ENCODE measurements at places on chromosomes 3 and 15. TPM values are rescaled to one million over a fixed set of nuclear protein-coding genes. Genes with fewer than 3 reads are reported as not detected.

TRPM1 gene
- total RNA-seq, result 0.05 TPM

FETUB gene
- 0.45 TPM for total RNA-seq

FOXP1 gene
- total RNA-seq, result 10.3 TPM

EFCC1 gene
- total RNA-seq, result 0.29 TPM

IGDCC3 gene
- total RNA-seq, result 0.10 TPM

FOXL2NB gene
- total RNA-seq, result 2.3 TPM

MYO5A gene
- 33.4 TPM for total RNA-seq

LIPH gene
- 0.52 TPM for total RNA-seq

RTP3 gene
- not detected for total RNA-seq

DNA sequence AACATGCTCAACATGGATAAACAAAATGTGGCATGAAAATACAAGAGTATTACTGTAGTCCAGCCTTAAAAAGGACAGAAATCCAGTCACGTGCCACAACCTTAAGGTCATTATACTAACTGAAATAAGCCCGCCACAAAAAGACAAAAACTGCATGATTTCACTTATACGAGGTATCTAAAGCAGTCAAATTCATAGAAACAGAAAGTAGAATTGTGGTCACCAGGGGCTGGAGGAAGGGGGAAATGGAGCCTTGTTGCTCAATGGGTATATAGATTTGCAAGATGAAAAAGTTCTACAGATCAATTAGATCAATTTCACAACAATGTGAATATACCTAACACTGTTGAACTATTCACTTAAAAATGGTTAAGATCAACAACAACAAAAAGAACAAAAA, 7.4 kb downstream of the GLB1 start:
- DNase-seq, result no peak

- DNase-seq, result no peak
Observed at GRCh38 chr3:71562938-71563337, 20.6 kb downstream of the FOXP1 start.

GRCh38 chr3:126431103-126431534, 36.4 kb downstream of the CFAP100 start:
- no peak for DNase-seq

DNA sequence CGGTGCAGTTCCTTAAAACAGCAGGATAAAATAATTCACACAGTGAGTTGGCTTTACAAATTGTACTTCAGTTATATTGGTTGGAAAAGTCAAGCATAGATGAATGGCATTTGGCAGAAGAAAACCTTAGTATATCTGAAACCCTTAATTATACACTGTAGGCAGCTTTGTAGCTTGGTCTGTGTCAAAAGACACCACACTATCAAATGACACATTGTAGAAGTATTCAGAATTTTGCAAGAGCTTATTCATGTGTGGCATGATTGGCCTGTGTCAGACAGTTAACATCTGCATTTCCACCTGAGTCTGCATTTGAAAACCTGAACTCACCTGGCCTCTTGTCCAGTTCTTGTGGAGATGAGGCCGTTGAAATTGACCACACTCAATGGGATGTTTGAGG, 13.8 kb downstream of the TMEM266 start:
- DNase-seq, result no peak

DNA sequence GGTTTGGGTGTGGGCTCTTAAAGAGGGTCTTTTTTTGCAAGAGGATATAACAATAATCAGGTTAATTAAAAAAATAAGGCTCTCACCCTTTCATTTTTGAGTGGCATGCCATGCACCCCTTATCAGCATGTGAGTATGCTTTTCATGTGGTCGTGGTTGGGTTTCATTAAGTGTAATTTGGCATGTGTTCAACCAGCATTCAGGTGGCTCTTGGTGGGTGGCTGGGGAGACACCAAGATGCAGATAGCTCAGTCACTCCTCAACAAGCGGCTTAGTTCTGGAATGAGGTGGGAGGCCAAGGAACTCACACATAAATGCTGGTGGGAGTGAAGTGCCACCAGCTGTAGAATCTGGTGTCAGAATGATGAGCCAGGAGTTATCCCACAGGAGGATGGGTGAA, 66.8 kb downstream of the FLNB start:
- no peak for DNase-seq

- DNase-seq, result peak; percentile 74
Observed at GRCh38 chr3:133295199-133295901, 104.5 kb upstream of the BFSP2 start.

DNA sequence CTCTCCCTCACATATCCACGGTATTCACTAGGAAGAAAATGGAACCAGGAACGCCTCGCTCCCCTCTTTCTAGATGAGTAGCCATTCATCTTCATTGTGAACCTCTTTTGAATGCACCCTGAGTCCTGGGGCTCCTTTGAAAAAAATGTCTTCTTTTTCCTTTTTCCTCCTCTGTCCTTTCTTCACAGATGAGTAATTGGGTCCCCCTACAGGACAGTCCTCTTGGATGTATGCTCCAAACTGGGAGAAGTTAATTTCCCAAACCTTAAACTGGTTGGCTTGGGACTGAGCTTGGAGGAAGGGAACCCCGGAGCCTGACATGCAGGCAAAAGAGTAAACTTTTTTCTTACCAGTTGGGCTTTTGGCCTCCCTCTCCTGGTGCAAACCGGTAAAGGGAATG, 108.8 kb downstream of the DPH6 start:
- DNase-seq, result peak; percentile 16

- no peak for DNase-seq
Observed at GRCh38 chr3:102144063-102144462, 290.8 kb upstream of the ZPLD1 start.

GRCh38 chr3:17027318-17027717, 142.6 kb downstream of the PLCL2 start:
- no peak for DNase-seq

- no peak for DNase-seq
Observed at GRCh38 chr15:81780966-81781365, 264.9 kb downstream of the MEX3B start.

- DNase-seq, result peak; percentile 35
Observed at GRCh38 chr3:67947808-67948508, 293.5 kb upstream of the SUCLG2 start.

GRCh38 chr3:99638167-99638948, at the start of gene COL8A1:
TSS of gene COL8A1 (plus strand) at chr3:99638594. CDS start at chr3:99790683, 152,089 bp downstream.
- DNase-seq, result peak; percentile 71

GRCh38 chr15:58346361-58346760, 85.4 kb upstream of the LIPC start:
- DNase-seq, result peak; percentile 74

GRCh38 chr3:100463002-100463401, 29.4 kb upstream of the TMEM45A start:
- DNase-seq, result peak; percentile 66

DNA sequence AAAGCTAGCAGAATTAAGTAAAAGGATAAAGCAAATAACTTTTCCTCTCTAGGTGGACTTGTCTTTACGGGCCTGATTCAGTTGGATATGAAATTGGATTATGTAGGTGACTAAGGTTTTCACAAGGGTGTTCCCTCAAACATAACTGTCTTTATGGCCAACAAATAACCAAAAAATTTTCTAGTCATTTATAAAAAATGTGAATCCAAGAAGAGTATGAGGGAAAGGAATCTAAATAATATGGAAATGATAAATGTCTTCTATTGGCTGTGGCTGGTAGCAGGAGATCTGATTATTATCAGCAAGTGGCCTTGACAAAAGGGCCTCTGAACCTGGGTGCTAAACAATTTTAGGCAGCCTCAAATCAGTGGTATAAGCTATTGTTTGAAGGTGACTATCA, 594.0 kb upstream of the UBE2E2 start:
- no peak for DNase-seq

DNA sequence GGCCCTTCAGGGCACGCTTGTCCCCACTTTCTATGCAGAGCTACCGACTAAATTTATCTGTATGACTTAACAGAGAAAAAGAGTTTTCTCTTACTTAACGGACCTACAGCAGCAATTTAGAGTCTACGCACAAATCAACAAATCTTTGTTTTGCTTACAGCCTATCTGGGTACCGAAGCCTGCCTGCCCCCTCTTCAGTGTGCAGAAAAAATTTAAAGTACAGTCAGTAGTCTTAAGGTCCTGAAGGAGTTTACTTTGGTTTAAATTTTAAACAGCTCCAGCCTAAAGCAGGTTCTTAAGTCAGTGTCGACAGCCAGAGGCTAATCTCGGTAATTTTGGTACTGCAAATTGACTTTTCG, 570 bp downstream of the SACM1L start:
- no peak for DNase-seq

DNA sequence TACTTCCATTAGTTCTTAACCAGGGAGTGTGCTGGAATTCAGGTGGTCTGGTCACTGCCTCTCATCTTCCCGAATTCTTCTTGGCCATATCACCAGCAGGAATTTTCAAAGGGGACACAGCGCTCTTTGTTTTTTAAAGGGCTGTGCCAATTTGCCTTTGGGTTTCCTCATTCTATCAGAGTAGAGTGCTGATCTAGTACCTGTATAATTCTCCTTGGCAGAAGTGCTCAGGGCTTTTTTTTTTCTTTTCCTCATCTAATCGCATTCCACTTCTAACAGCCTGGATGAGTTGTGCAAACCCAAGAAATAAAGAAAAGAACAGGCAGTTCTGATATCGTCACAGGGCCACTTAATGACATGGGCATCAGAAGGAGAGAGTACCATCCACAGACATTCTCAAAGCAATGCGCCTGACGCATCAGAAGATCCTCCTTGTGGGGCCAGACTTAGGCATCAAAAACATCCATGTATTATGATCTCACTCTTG, 121.0 kb downstream of the ASB7 start:
- DNase-seq, result peak; percentile 40

- no peak for DNase-seq
Observed at GRCh38 chr3:133213937-133214336, 175.7 kb downstream of the TMEM108 start.

- peak; percentile 95 for DNase-seq
Observed at GRCh38 chr3:58471025-58471887, 20.6 kb upstream of the KCTD6 start.

GRCh38 chr15:45106002-45106790, 7.8 kb downstream of the DUOX2 start:
- DNase-seq, result no peak

DNA sequence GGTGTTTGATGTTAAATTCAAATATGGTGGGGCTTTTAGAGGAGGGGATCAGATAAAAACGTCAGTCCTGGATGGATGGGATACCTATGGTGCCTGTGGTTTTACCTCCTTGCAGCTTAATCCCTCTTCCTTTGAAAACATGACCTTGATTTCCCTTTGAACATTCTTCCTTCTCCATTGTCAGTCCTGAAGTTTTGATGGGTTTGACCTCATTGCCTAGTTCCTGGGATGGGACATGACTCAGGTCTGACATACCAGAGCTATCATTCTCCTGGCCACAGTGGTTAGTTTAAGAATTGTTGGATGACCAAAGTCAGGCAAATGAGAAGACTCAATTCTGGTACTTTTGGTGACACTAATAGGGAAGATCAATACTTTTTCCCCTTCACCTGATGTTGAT, 87.2 kb downstream of the PRICKLE2 start:
- DNase-seq, result peak; percentile 39

DNA sequence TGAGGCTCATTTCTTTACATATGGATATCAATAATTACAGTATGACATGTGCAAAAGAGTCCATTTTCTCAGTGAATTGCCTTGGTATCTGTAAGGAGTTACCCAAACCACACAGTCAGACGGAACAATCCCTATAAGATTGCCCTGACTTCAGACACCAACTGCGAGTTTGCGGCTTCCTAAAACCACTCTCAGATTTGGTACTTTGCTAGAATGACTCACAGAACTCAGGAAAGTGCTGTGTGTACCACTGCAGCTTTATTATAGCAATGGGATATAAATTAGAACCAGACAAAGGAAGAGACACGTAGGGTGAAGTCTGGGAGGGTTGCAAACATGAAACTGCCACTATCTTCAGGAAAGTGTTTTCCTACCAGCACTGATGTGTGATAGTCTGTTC, 45.8 kb upstream of the ATP13A3 start:
- no peak for DNase-seq

DNA sequence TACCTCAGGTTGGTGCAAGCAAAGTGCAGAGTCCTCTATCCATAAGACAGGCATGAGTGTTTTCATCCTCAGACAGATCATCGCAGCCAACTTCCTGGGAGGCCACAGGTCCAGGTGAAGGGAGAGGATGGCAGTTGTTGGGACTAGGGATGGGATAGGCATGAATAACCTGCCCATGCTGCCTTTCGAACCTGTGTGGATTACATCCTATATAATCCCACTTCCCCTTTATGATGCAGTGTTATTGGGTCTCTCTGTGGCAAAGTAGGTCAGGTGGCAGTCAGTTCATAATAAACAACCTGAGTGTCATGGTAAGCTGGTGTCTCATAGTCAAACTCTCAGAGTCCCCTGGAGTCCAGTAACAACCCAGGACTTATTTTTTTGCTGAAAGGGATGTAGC, 40.4 kb downstream of the CCR3 start:
- DNase-seq, result no peak

DNA sequence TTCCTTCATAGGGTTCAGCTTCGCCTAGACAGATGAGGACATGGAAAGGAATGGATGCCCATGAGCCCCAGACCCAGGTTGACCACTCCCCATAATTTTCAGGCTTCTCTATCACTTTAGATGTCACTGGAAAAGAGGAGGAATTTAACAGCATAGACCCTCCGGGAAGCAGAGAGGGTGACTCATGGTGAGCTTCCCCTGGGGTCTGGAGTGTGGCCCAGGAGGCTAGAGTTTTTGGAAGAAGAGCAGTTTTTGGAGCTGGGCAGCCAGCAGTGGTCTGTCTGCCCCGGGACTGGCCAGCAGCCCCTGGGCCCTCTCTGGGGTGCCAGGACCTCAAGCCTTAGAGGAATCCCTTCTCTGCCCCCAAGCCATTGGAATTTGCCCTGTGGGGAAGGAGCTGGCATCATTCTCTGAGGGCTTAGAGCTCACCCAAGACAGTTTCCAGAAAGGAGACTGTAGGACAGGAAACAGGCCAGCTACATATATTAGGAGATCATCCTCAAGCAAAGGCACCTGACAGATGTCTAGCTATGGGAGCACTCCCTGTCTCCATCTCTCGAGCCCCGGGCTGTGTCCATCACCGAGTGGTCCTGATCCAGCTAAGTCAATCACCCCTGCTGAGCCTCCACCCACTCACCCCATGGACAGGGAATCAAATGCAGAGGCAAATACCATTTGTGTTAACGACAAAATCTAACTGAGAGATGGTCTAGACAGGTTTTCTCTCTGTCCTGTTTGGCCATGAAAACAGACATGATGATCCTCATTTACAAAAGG, 67.3 kb downstream of the MEGF11 start:
- DNase-seq, result no peak

DNA sequence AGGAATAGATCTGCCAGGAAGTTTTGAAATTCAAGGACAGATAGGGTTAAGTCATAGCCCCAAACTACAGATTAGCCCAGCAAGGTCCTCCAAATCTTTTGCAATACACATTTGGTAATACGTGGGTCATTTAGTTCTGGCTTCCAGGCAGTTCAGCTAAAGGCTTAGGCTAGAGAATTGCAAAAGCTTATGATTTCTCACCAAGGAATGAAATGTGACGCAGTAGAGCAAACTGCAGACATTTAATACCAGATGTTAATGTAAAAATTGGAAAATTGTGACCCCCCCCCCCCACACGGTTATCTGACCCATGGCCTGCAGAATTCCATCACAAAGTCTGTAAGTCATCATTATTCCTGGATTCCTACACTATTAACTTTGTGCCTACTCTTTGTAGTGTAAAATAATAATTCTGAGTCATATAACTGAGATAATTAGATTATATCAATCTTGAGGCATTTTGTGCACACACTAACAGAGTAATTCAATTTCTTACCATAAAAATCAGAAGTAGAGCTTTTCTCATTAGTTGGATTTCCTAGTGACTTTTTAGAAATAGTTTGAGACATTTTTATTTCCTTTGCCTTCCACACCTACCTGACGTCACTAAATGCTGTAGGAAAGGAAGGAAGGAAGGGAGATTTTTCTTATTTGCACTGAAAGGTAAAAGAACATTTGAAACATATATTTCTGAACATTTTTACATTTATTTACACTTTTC, 235.2 kb downstream of the DTWD1 start:
- no peak for DNase-seq

GRCh38 chr15:25993506-25993905, 130.4 kb upstream of the ATP10A start:
- DNase-seq, result no peak
